Colonic mucosa (tissue), 4 donors: ENCODE measurements at places on chromosomes 7 and 10.

- no peak for DNase-seq
Measured at GRCh38 chr7:141333459-141333858, 217.8 kb upstream of the AGK start.

GRCh38 chr10:117345143-117345542 is 30.1 kb downstream of the PDZD8 start:
- DNase-seq: no peak

GRCh38 chr7:40682696-40683095 is 547.9 kb downstream of the SUGCT start:
- DNase-seq: no peak

DNA sequence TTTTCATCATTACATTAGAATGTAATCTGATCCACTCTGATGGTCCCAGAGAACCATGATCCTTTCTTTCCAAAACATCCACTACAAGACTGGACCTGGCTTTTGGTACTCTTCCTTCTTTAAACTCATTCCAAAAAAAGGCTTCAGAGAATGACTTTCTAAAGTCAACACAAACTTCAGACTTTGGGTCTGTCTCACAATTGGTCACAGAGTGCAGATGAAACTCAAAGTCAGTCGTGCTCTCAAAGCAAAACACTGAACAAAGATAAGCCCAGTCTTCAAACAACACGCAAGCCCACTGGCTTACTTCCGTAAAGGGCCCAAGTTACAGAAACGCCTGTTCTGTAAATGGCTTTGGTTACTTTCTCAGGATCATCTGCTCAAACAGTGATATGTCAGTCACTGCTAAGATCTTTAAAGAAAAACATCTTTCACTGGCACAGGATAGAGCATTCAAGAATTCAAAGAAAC is 250.9 kb upstream of the MKLN1 start:
- DNase-seq: no peak

DNA sequence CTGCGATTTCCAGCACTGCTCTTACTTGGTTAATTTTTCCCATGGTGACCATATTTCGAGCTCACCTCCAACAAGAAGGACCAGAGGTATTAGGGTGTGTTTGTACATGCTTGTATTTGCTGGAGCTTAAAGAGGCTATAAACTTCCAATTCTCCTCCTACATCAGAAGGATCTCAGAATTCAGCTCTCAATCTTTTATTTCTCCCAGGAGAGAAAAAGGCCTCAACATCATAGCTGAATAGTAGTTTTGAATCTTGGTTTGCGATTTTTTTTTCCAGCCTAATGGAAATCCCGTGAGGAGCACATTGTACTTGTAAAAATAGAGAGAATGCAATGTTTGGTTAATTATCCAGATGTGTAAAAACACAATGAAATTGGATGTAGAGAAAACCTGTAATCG is 69.7 kb downstream of the CPVL start:
- no peak for DNase-seq

DNA sequence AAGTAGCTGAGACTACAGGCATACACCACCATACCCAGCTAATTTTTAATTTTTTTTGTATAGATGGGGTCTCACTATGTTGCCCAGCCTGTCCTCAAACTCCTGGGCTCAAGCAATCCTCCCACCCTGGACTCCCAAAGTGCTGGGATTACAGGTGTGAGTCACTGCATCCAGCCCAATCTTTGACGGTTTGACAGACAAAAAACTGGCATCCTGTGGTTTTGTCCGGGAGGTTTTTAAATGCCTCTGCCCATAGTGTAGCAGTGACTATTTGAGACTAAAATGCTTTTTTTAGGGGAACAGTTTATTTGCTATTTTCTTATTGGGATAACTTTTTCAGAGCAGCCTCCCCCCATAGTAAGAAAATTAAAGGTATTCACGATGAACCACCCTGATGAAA is 523.7 kb upstream of the GALNT17 start:
- DNase-seq: no peak

- no peak for DNase-seq
Measured at GRCh38 chr10:104036518-104037260, 49.0 kb downstream of the COL17A1 start.

DNA sequence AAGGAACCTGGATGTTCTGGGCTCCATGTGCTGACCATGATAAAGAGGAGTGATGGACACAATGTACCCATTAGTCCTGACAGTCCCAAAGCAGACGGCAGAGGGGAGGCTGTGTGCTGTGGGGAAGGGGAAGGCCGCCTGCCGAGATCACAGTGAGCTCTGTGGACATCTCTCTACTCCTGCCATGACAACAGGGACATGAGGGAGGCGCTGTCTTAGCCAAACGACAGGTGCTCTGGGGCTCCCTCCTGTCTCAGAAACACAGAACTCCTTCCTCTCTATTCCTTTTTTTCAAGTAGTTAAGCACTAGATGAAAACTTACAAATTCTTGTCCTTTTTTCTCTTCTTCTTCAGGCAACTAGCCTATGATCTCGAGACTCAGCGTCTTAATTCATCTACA is 113.1 kb downstream of the RNF32 start:
- DNase-seq: no peak

DNA sequence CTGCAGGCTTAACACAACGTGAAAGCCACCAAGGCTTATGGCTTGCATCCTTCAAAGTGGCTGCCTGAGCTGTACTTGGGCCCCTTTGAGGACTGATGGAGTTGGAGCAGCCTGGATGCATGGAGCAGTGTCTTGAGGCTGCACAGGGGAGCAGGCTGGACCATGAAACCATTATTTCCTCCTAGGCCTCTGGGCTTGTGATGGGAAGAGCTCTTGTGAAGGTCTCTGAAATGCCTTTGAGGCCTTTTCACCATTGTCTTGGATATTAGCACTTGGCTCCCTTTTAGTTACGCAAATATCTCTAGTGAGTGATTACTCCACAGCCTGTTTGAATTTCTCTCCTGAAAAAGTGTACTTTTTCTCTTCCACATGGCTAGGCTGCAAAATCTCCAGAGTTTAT is 201.2 kb upstream of the NPY start:
- no peak for DNase-seq

- DNase-seq: no peak
Measured at GRCh38 chr10:118139321-118139720, 92.6 kb upstream of the RAB11FIP2 start.

DNA sequence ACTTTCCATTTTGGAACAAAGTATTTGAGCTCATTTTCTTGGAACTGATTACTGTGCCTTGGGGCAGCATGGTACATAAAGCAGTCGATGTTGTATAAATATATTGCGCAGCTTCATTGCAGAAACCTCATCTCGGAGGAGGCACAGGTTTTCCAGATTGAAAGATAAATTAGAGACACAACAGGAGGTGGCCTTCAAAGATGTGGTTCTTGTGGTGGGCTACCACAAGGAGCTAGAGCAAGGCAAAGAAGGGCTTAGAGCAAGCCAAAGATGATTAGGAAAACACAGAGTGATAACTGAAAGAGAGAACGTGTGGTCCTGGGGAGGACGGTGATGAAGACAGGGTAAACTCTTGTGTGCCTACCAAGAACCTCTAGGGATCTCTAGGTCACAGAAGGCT is 169.1 kb upstream of the TNS3 start:
- DNase-seq: no peak

DNA sequence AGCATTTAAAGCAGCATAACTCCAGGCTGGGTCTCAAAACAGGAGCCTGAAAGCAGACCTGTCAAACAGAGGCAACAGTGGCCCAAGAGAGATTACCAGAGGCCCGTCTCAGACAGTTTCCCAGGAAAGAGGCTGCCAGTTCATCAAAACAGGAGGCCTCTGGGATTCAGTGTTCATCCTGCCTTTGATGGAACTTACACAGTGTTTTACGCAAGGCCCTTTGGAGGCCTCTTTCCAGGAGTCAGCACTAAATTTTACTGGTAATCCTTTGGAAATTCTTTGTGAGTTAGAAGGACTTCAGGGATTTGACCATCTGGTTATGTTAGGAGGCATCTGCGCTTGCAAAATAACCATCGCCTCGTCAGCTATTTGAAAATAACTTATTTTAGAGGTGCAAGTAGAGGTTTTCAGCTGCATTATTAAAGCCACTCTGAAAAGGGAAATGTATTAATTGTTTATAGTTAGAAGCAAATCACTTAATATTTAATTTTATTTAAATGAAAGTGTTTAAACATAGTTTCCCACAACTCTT is 501.2 kb upstream of the COBL start:
- DNase-seq: no peak

GRCh38 chr7:156442516-156442915 is 198.1 kb upstream of the RNF32 start:
- DNase-seq: no peak

GRCh38 chr7:96328016-96328415 is 6.1 kb upstream of the SLC25A13 start:
- DNase-seq: no peak

- DNase-seq: peak; percentile 35
Measured at GRCh38 chr7:36487756-36488336, 98.2 kb downstream of the ANLN start.

DNA sequence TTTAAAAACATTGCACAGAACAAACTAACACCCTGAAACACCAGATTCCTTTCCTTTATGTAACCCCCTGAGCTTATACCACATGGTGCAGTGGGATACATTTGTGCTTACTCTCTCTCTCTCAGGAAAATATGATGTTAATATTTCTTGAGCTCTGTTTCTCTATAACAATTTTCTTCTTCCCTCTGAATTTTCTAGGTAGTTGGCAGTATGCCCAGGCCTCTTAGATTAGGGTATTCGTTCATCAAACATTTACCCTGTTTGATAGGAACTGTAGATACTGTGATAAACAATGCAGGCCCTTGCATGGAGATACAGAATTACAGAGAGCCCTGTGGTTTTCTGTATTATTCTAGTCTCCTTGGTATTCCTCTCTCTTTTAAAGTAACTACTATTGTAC is 567.8 kb downstream of the IPMK start:
- no peak for DNase-seq

DNA sequence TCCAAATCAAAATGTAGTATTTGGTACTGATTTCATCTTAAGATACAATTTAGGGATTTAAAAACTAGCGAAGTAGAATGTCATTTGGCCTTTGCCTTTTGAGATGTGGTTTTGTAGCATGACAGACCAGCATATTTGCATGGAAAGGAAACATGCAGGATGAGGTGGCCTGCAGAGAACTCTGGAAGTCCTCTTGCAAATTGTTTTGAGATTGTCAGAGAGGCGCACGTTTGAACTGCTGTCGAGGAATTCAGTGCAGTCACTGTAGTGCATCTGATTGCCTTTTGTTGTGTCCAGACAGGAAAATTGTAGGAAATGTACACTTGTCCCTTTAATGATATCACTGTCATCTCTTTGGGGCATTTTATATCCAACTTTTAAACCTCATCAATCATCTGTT is 136.7 kb downstream of the CELF2 start:
- DNase-seq: no peak

DNA sequence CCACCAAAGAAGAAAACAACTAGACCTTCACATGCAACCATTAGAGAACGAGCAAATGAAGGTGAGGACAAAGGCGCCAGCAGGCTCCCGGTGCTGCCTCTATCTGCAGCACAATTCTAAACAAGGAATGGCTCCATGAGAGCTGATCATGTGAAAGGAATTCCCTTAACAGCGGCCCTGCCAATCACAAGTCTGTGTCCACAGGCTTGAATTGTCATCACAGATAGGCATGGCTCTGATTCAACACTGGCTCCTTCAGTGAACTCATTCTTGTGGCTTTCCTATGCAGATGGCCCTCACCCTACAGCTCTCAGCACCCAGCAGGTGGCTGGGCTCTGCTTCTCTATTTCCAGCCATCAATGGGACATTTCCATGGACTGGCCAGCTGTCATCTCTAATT is 36.2 kb downstream of the LAMB1 start:
- no peak for DNase-seq

DNA sequence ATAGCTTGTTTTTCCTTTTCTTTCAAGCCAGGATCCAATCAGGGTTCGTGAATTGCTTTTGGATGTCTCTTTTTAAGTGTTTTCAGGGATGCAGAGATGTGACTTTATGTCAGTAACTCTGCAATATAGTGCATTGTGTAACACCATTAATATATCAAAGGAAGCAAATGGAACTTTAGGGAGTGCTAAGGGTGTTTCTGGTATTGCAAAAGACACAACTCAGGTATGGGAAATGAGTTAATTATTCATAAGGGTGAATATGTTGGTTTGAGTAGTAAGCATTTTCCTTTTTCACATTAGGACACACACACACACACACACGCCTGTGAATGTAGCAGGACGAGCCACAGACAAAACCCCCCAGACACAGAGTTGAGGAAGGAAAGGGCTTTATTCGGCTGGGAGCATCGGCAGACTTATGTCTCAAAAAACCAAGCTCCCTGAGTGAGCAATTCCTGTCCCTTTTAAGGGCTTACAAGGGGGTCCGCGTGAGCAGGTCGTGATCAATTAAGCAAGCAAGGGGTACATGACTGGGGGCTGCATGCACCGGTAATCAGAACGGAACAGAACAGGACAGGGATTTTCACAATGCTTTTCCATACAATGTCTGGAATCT is 31.8 kb upstream of the GSDME start:
- DNase-seq: no peak

DNA sequence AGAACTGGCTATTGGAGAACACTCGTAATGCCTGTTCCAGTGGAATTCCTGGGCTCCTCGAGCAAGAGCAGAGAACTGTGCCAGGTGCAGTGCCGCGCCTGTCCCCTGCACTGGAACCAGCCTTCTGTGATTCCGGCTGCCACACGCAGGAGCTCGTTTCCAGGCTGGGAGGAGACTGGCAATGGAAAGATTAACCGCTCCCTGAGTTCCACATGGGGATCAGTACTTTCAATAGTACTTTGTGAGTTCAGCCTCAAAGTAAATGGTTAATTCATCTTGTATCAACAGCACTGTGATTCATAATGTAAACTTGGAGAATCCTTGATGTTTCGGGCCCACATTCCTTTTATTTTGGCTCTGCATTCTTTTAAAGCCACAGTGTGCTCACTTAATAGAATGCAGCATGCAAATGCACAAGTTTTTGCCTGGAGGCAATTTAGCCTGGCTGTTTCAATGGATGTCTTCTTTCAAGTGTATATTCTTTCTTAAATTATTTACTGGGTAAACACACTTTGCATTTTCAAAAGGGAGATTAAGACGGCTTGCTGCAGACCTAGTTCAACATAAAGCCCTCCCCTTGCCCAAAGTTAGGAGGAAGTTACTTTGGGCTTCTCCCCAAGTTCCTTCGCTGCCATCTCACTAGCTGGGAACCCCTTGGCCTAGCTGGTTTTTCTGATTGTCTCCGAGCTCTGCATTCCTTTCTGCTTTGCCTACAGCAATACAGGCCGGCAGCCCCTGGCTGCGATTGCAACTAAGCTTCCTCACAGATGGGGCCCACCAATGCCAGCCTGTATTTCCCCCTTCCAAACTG is 138.1 kb upstream of the TCF7L2 start:
- DNase-seq: peak; percentile 54

DNA sequence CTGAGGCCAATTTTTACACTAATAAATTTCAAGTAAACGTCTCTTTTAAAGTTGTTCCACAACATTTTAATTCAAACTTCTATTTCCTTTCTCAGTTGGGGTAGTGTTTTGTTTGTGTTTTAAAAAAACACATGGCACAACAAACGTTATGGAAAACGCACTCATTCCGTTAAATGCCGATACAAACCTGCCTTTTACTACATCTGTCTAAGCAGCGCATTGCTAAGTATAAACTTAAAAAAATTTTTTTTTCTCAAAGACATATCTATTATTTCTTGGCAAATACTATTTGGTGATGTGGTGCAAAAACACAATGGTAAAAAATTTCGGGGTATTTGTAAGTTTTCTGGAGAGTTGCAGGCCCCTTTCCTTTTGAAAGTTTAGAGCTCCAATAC is 1.4 kb downstream of the SKIDA1 start:
- DNase-seq: no peak
